ENCODE measurements at places on chromosomes 2 and 18.

DNA sequence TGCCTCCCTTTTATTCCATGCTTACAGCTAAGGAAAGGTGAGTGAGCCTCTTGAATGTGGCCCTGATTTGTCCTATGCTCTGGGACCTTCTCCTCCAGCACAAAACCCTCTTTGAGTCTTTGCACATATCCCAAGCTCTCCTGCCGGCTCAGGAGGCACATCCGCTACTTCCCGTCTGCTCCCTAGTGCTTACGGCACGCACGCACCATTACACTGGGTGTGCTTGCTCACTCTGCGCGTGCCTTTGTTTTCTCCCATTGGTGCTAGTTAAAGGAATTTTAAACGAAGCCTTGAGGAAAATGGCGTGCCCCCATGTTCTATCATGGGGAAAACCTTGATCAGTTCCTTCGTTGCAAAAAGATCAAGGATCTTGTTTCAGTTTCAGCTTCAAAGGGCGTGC is 7.9 kb upstream of the DGKD start:
- no peak for DNase-seq

GRCh38 chr2:44135771-44136170 is 32.9 kb upstream of the PPM1B start:
- no peak for DNase-seq

- no peak for DNase-seq
These were observed 313.1 kb downstream of the AGPS start for GRCh38 chr2:177705511-177706173.

GRCh38 chr2:176479961-176480360 is 210.7 kb downstream of the MTX2 start:
- no peak for DNase-seq

- DNase-seq, result no peak
These were observed 226.3 kb upstream of the SP5 start for GRCh38 chr2:170488807-170489206.

GRCh38 chr2:72220170-72220569 is 72.5 kb upstream of the CYP26B1 start:
- DNase-seq, result no peak

- no peak for DNase-seq
These were observed 78.8 kb upstream of the LCLAT1 start for GRCh38 chr2:30368258-30368657.

GRCh38 chr2:149489452-149489851 is 98.1 kb downstream of the MMADHC start:
- DNase-seq, result no peak

GRCh38 chr2:191638079-191638801 is 39.7 kb upstream of the NABP1 start:
- no peak for DNase-seq

DNA sequence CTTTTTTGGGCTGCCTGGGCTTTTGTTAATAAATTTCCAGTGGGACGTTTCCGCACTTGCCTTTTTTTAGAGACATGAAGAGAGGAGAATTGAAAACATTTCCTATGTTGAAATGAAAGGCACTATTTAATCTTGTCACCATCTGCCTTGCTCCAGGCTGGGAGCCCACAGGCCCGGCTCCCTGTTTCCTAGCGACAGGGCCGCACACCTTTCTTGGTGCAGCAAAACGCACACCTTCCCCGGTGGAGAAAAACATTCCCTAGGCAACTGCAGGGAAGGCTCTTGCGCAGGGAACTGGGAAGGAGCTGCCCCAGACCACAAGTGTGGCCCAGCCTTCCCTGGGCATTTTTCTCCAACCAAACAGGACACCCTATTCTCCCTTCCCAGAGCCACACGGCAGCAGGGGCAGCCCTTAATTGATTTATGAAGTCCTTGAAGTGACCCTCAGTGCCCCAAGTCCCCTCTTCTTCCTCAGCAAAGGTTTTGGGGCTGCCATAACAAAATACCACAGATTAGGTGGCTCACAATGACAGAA is 132.9 kb upstream of the MSH6 start:
- DNase-seq, result no peak

- no peak for DNase-seq
These were observed 66.3 kb upstream of the GATA6 start for GRCh38 chr18:22102953-22103646.

GRCh38 chr2:103823847-103824246 is 1030.1 kb upstream of the POU3F3 start:
- DNase-seq, result no peak

- no peak for DNase-seq
These were observed 481.0 kb upstream of the MYT1L start for GRCh38 chr2:2812117-2812516.

- DNase-seq, result no peak
These were observed 10.5 kb downstream of the OBSL1 start for GRCh38 chr2:219560893-219561178.

DNA sequence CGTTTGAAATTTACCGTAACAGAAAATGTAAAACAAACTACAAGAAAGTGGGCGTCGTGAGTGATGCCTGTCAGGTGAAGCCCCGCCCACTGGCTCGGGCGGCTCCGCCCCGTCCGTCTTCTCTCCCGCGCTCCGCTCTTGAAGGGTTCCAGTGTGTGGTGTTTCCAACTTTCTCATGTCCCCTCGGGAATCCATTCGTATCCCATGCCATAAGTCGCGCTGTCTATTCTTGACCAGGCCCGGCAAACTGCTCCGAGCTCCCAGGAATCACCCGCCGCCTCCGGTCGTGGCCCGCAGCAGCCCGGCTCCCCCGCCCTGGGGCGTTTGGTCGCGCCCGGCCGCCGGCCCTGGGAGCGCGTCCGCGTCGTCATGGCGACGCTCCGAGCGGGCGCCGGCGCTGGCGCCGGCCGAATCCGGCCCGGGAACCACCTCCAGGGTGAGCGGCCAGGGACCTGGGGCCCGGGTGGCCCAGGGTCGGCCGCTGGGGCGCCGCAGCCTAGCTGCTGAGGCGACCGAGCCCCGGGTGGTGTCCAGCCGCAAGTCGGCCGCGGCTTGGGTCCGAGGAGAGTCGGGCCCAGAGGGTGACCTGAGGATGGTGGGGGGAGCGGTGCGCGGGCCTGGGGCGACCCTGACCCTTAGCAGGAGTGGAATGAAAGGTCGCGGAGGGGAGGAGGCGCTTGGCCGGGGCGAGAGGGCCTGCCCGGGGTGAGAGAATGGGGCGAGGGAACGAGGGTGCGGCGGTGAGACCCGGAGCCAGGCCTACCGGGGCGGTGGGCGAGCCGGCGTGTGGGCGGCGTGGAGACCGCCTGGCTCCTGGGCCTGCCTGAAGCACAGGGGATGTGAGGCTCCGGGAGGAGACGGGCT is at the start of gene CFAP221:
Gene CFAP221 (plus strand): TSS at position 375 of the 864 bp plus-strand sequence. CDS start 1,683 bp downstream, outside the sequence.
- DNase-seq, result peak; percentile 7

DNA sequence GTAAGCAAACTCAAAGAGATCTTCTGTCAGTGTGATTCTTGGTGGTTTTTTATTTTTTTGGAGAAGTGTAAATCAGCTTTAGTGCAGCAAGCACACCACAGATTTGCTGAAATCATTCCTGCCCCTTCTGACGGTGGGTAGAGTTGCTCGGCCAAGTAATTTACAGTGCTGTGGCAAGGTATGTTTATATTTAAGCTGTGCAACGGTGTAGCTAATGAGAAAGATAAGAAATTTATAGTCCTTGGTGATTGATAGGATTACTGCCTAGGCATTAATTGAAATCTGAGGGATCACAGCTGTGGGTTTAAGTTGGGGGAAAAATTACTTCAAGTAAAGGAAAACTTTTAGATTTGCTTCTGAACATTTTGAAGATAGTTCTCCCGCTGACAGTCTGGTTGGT is 286.6 kb downstream of the AGAP1 start:
- DNase-seq, result no peak

DNA sequence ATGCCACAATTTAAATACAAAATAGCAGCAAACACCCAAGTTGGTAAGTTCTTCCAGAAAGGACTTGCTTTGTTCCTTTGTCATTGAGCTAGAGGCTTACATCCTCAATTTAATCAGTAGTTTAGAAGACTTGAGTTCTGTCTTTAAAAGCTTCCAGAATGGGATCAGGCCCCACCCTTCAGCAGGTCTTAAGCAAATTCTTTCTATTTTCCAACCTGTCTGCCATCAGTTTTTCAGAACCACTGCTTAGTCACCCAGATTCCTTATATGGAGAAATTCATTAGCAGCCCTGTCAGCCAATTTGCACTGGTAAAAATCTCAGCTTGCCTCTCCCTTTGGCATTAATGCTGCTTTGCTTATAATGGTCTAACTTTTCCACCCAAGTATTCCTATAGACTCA is 263.6 kb upstream of the HNMT start:
- DNase-seq, result no peak

DNA sequence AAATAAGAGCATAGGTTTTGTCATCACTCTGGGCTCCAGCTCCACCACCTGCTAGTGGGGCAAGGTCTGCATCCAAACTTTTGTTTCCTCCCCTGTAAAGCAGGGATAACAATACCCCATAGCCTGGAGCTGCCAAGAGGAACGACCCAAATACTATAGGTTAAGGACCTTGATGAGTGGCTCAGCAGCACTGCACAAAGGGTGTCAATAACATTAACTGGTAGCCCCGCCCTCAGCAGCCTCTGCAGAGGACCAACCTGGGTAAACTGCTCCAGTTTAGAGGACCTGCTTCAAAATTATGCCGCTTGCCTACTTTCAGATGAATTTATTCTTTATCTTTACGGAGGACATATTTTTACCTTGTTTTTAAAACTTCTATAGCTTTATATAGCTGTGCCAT is 65.8 kb upstream of the RIOK3 start:
- no peak for DNase-seq

DNA sequence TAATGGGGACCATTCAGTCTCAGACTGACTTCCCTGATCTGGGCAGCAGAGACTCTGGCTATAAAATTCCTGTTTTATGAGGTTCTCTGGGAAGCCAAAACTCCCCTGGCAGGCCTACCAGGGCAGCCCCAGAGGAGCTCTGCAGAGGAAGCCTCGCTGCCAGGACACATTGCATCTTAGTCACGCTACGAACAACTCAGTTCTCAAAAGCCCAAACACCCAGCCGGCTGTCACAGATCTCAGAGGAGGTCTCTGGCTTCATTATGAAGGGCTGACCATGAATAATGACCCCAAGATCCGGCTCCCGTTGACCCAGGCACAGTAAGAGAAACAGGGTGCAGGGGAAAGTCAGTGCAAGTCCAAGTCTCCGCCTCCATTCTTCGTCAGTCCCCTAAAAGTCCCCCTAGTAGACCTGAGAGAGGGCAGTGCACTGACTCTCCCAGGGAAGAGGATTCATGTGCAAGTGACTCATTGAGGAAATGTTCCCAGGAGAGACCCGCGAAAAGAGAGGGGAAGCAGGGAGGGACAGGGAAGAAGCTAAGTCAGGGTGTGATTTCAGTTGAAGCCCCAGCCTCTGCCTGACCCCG is 212.3 kb downstream of the CYP26B1 start:
- no peak for DNase-seq

GRCh38 chr2:161273038-161273760 is 35.0 kb upstream of the PSMD14 start:
- DNase-seq, result peak; percentile 53

DNA sequence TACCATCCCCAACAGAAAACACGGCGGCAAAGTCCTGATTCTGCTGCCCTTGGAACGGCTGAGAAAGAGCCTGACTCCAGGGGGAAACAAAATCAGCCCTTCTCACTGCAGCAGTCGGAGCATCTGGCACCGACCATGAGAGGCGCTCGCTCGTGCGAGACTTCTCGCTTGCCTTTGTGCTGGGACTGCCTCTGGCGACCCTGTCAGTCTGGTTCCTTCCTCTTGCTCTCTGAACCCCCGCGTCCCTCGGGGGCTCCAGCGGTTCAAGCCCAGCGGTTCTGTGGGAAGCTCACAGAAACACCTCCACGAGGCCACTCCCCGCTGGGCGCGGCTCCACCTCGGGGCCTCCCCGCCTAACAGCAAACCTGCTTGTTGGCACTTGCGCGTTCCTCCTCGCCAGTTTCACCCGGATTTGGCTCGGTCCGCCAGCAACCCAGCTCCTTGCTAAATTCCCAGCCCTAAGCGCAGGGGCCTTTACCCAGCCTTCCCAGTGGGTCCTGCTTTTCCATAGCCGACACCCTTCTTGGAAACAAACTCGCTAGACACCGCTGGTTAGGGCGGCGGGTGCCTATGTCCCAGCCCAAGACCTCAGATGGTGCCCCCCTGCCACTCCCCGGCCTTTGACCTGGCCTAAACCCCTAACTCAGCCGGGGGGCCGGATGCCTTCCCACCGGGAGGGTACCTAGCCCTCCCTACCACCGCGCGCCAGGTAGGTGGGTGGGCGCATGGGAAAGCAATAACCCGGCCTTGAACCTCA is 2.2 kb downstream of the RND3 start:
- no peak for DNase-seq

GRCh38 chr2:241140445-241140840 is 8.8 kb downstream of the PASK start:
- DNase-seq, result no peak

DNA sequence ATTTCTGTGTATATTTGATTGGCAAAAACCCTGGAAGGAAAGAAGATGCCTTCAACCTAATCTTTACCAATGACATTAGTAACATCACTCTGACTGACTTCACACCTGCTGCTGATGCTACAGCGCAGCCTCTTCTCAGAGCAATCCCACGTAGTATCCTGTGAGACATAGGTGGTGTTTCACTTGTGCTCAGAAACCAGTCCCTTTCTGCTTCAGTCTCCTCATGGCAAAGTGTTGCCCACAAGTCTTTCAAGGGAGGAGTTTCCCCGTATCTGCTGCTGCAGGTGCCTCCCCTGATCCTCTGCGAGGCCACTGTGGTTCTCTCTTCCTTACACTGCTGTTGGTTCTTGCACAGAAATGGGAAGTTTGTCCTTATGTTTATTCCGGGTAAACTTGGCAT is 433.2 kb upstream of the TNP1 start:
- no peak for DNase-seq

- DNase-seq, result no peak
These were observed 5.7 kb upstream of the EN1 start for GRCh38 chr2:118853129-118853640.
